T-helper 2 cell treated with Interferon-gamma antibody and Interleukin-4, amounts not matched to agents 5 μg/mL and 100 μg/mL, for 36 hours (primary cell): ENCODE measurements at places on chromosomes 3 and 15.
A peak's percentile ranks its signal among the peaks of the same experiment; 100 is the strongest.

GRCh38 chr15:39181940-39182339 is 398.9 kb upstream of the THBS1 start:
- no peaks in the 10 kb centered on the region for H3K36me3 ChIP-seq
- H3K27ac ChIP-seq: no peak overlapping the region
- no peak overlapping the region for H3K4me3 ChIP-seq
- no peak for DNase-seq
- peaks cover 27% of the 10 kb centered on the region for H3K27me3 ChIP-seq

- no peaks in the 10 kb centered on the region for H3K4me1 ChIP-seq
- no peak overlapping the region for H3K4me3 ChIP-seq
- no peaks in the 10 kb centered on the region for H3K36me3 ChIP-seq
- H3K27ac ChIP-seq: no peak overlapping the region
- DNase-seq: no peak
Measured at GRCh38 chr3:8739757-8740504, 6.3 kb downstream of the CAV3 start.

DNA sequence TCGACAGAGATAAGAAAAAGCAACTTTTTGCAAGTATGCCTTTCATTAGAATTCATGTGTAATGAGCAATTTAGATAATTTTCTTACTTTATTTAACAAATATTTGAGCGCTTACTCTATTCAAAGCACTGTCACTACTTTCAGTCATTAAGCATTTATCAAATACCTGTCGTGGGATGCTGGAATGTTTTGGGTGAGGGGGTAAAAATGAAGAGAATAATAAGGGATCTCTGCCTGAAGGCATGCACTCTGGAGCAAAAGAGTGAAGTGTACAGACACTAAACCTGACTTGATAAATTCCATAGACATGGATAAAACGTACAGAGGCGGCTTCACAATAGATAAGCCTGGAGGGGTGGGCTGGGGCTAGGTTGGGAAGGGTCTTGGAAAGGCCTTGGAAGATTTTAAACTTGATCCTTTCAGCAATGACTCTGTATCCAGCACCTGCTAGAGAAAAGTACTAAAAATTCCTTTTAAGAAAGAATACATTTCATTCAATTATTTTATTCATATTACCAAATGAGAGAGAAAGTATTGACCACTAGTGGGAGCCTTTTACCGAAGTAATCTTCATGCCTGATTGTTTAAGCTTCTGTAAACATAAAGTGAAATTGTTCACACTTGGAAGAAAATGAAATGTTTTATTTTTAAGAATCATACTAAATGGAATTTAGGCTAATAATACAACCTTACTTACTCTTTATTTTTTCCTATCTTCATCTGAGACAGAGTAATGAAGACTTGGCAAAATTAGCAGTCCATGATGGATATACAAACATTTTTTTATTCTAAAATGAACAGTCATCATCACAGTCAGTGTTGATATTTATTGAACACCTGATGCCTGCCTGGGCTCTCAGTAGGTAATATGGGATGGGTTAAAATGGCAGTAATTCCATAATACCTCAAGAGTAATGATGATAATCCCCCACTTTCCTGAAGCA is 113.2 kb downstream of the PPP2R3A start:
- H3K27me3 ChIP-seq: peaks cover 5% of the 10 kb centered on the region
- H3K4me1 ChIP-seq: peaks cover 2% of the 10 kb centered on the region
- no peak for DNase-seq

DNA sequence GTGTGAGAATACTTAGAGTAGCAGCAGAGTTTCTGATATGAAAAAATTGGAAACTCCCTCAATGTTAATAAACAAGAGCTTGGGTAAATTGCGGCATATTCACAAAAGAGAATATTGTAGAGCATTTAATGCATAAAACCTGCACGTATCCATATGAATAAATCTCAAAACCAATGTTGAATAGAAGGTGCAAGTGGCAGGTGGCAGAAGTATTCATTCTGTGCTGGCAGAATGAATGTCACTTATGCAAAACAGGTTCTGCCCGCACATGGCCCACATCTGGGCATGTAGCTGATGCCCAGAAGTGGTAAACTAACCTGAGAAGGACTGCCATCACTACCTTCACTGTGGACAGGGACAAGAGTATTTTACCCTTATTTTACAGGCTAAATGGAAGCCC is 14.1 kb upstream of the PRSS50 start:
- DNase-seq: no peak
- no peak overlapping the region for H3K4me3 ChIP-seq
- H3K27ac ChIP-seq: no peak overlapping the region
- no peaks in the 10 kb centered on the region for H3K4me1 ChIP-seq
- H3K27me3 ChIP-seq: peaks cover 14% of the 10 kb centered on the region
- H3K36me3 ChIP-seq: no peaks in the 10 kb centered on the region

- peak overlapping the region; percentile 68 for H3K4me3 ChIP-seq
- H3K36me3 ChIP-seq: no peaks in the 10 kb centered on the region
- H3K4me1 ChIP-seq: peaks cover 19% of the 10 kb centered on the region
- DNase-seq: peak; percentile 77
Measured at GRCh38 chr3:177426878-177427495, 229.7 kb upstream of the TBL1XR1 start.

- no peak overlapping the region for H3K27ac ChIP-seq
- no peak for DNase-seq
- peaks cover 33% of the 10 kb centered on the region for H3K36me3 ChIP-seq
- no peak overlapping the region for H3K4me3 ChIP-seq
- H3K27me3 ChIP-seq: no peaks in the 10 kb centered on the region
Measured at GRCh38 chr3:66397745-66398144, 103.1 kb downstream of the LRIG1 start.

DNA sequence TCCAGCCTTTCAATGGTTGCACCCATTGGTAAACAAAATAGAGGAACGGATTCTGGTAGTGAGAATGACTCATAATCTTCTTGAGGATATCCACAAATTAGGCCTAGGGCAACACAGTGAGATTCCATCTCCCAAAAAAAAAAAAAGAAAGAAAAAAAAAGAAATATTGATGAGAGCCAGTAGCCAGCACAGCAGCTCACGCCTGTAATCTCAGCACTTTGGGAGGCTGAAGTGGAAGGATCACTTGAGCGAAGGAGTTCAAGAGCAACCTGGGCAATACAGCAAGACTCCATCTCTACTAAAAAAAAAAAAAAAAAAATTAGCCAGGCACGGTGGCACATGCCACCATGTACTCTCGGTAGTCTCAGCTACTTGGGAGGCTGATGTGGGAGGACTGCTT is 51.9 kb downstream of the DENND4A start:
- H3K4me1 ChIP-seq: peaks cover 10% of the 10 kb centered on the region
- no peak overlapping the region for H3K27ac ChIP-seq
- no peak overlapping the region for H3K4me3 ChIP-seq
- H3K36me3 ChIP-seq: peaks cover 25% of the 10 kb centered on the region

GRCh38 chr3:184598574-184598927 is 37.0 kb downstream of the EPHB3 start:
- no peak for DNase-seq
- H3K27me3 ChIP-seq: peaks cover 33% of the 10 kb centered on the region
- no peaks in the 10 kb centered on the region for H3K4me1 ChIP-seq
- H3K4me3 ChIP-seq: no peak overlapping the region
- H3K36me3 ChIP-seq: no peaks in the 10 kb centered on the region

- H3K4me1 ChIP-seq: no peaks in the 10 kb centered on the region
- no peaks in the 10 kb centered on the region for H3K36me3 ChIP-seq
- no peak for DNase-seq
- H3K27ac ChIP-seq: no peak overlapping the region
- H3K4me3 ChIP-seq: no peak overlapping the region
- H3K27me3 ChIP-seq: no peaks in the 10 kb centered on the region
Measured at GRCh38 chr3:182464513-182465145, 328.7 kb upstream of the ATP11B start.

- no peaks in the 10 kb centered on the region for H3K4me1 ChIP-seq
- DNase-seq: no peak
- peaks cover 22% of the 10 kb centered on the region for H3K27me3 ChIP-seq
- H3K4me3 ChIP-seq: no peak overlapping the region
- H3K27ac ChIP-seq: no peak overlapping the region
Measured at GRCh38 chr15:84949845-84950569, 31.6 kb upstream of the PDE8A start.

DNA sequence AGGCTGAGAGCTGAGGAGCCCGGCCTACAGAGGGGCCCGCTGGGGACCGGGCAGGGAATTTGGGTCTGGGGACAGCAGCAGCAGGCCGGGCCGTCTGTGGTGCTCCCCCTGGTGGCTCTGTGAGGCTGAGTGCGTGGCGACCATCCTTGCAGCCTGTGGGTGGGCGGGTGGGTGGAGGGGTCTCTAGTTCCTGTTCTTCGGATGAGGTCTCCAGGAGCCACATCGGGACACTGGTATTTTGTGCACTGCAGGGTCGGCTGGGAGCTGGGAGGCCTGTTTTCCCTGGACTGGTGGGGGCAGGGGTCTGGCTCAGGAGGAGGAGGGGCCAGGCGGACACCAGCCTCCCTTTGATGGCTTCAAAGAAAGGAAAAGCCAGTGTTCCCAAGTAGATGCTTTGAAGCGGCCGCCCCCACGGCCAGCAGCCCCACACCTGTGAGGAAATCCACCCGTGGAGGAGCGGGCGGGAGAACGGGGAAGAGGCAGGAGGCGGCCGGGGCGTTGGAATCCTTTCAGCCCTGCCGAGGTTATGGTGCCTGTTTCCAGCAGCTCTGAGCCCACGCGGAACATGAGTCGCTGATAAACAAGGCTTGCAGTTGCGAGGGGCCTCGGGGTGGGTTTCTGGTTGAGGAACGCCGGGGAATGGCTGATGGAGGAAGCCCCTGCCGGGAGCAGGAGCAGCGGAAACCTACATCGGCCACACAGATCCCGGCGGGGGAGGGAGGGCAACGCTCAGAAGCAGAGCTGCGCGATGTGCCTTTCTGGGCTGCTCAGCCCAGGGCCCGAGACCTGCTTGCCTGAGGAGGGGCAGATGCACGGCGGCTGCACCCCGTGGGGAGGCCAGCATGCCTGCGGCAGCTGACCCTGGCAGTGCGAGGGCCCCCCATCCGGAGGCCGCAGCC is 154.3 kb downstream of the NSMCE3 start:
- peaks cover 4% of the 10 kb centered on the region for H3K4me1 ChIP-seq
- peaks cover 9% of the 10 kb centered on the region for H3K27me3 ChIP-seq
- H3K36me3 ChIP-seq: no peaks in the 10 kb centered on the region
- H3K27ac ChIP-seq: no peak overlapping the region

- H3K36me3 ChIP-seq: peaks cover 59% of the 10 kb centered on the region
- H3K27ac ChIP-seq: peak overlapping the region; percentile 80
- H3K27me3 ChIP-seq: no peaks in the 10 kb centered on the region
- no peak for DNase-seq
- H3K4me1 ChIP-seq: peaks cover 52% of the 10 kb centered on the region
Measured at GRCh38 chr3:184333190-184333589, 4.2 kb upstream of the FAM131A start.

DNA sequence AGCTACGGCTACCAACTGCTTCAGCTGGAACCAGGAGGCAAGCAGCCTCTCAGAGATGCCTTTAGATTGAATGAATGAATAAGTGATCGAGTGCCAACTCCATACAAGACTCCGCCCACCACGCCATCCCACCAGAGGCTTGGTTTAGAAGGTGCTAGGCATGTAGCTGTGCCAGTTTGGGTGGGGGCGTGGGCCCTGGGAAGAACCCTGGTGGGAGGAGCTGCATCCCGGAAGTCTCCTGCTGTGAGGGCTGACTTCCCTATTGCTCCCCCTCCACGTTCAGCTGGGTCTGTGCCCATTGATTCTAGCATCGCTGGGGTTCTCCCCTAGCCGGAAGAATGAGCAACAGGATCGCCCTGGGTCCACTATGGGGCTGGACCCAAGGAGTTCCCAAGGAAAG is 20.9 kb downstream of the LINGO1 start:
- no peak overlapping the region for H3K27ac ChIP-seq
- H3K27me3 ChIP-seq: no peaks in the 10 kb centered on the region
- no peaks in the 10 kb centered on the region for H3K4me1 ChIP-seq
- DNase-seq: no peak
- no peaks in the 10 kb centered on the region for H3K36me3 ChIP-seq

DNA sequence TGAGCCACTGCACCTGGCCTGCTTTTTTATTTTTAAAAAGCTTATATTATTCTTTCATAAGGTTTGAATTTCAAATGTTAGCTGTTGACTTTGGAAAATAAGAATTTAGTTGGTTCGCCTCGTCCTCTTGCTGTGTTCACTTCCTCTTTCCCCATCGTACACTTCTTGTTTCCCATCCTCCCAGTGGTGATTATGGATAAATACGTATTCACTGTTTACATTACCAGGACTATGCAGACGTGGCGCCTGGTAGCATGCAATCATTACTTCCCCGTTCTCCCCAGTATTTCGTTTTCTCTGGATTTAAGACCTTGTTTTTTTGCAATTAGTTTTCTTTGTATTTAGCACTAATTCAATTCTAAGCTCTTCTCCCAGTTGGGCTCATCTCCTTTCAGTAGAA is 70.1 kb downstream of the LMLN start:
- H3K27me3 ChIP-seq: no peaks in the 10 kb centered on the region
- H3K4me3 ChIP-seq: no peak overlapping the region
- no peak overlapping the region for H3K27ac ChIP-seq
- H3K36me3 ChIP-seq: no peaks in the 10 kb centered on the region
- no peak for DNase-seq
- H3K4me1 ChIP-seq: no peaks in the 10 kb centered on the region

GRCh38 chr15:29792426-29793159 is 29.7 kb downstream of the TJP1 start:
- H3K4me1 ChIP-seq: no peaks in the 10 kb centered on the region
- H3K36me3 ChIP-seq: no peaks in the 10 kb centered on the region
- DNase-seq: no peak
- H3K4me3 ChIP-seq: no peak overlapping the region
- H3K27me3 ChIP-seq: no peaks in the 10 kb centered on the region

GRCh38 chr3:49339581-49339940 is 292 bp downstream of the USP4 start:
- peak overlapping the region; percentile 94 for H3K4me3 ChIP-seq
- no peaks in the 10 kb centered on the region for H3K27me3 ChIP-seq
- no peak for DNase-seq
- H3K27ac ChIP-seq: peak overlapping the region; percentile 96

DNA sequence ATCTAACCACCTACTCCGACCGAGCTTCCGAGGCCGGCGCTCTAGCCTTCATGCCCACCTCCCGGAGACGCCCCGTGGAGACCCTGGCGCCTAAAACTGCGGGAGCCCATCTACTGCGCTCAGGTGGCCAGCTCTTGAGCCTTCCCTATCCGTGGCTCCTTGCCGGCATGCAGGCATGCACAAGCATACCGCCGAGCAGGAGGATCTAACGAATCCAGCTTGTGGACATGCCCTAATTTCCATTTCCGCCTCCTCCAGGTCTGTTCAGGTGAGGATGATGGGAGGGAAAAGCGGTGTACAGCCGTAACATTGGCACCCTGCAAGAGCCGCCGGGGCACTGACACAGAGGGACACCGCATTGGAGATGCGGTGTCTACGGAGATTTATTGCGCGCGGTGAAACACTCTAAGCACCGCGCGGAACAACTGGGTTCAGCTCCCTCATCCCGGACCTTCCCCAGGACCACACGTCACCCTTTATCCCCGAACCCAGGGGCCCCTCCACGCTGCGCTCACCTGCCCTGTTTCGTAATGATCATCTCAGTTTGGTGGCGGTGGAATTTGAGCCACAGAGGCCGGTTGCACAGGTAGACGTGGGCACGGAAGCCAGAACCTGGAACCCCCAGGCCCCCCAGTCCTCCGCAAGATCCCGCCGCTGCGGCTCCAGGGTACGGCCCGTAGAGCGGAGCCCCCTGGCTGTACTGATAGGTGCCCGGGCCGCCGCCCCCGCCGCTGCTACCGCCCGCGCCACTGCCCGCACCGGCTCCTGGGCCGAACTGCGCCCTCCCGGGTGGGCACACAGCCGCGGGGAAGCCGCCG is 1.0 kb downstream of the EOMES start:
- peaks cover 8% of the 10 kb centered on the region for H3K36me3 ChIP-seq
- peaks cover 22% of the 10 kb centered on the region for H3K4me1 ChIP-seq
- no peak overlapping the region for H3K27ac ChIP-seq
